Activated naive CD8-positive, alpha-beta T cell treated with anti-CD3 and anti-CD28 coated beads for 36 hours (primary cell): ENCODE measurements at places on chromosomes 7 and 10.

DNA sequence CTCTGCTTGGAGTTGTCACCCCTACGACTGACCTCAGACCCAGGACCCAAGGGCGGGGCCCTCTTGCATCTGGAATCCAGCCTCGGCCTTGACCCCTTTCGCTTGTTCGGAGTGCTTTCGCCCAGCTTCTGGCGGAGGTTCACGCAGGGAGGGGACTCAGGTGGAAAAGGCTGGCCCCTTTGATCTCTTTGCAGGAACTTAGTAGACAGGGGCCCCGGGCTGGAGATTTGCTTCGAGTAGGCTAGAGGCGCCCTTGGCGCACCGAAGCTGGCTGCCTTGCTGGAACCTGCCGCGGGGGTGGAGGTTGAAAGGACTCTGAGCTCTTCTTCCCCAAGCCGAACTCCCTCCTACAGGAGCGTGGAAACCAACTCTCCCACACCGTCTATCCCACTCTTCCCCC, 255.1 kb downstream of the OTUD1 start:
- peaks cover 19% of the 10 kb centered on the region for H3K4me1 ChIP-seq
- peak; percentile 18 for DNase-seq
- peak overlapping the region; percentile 63 for H3K4me3 ChIP-seq
- H3K27ac ChIP-seq = no peak overlapping the region
- peaks cover 2% of the 10 kb centered on the region for H3K36me3 ChIP-seq
- peaks cover 73% of the 10 kb centered on the region for H3K27me3 ChIP-seq

GRCh38 chr7:90552521-90552920, 43.6 kb upstream of the CDK14 start:
- H3K4me1 ChIP-seq = no peaks in the 10 kb centered on the region
- DNase-seq = no peak
- no peak overlapping the region for H3K4me3 ChIP-seq
- peaks cover 19% of the 10 kb centered on the region for H3K27me3 ChIP-seq
- H3K27ac ChIP-seq = no peak overlapping the region
- H3K36me3 ChIP-seq = no peaks in the 10 kb centered on the region

- no peak for DNase-seq
- no peaks in the 10 kb centered on the region for H3K36me3 ChIP-seq
- H3K27ac ChIP-seq = no peak overlapping the region
- H3K4me3 ChIP-seq = no peak overlapping the region
- no peaks in the 10 kb centered on the region for H3K4me1 ChIP-seq
- peaks cover 5% of the 10 kb centered on the region for H3K27me3 ChIP-seq
These were observed 23.4 kb downstream of the EBF3 start for GRCh38 chr10:129940617-129941198.

GRCh38 chr10:88794731-88795130, 7.8 kb upstream of the LIPM start:
- H3K36me3 ChIP-seq = peaks cover 2% of the 10 kb centered on the region
- no peak for DNase-seq
- H3K4me3 ChIP-seq = no peak overlapping the region
- H3K27me3 ChIP-seq = peaks cover 8% of the 10 kb centered on the region

- H3K27ac ChIP-seq = no peak overlapping the region
- no peaks in the 10 kb centered on the region for H3K4me1 ChIP-seq
- no peak for DNase-seq
- no peak overlapping the region for H3K4me3 ChIP-seq
- peaks cover 4% of the 10 kb centered on the region for H3K27me3 ChIP-seq
These were observed 82.1 kb upstream of the HPS1 start for GRCh38 chr10:98528805-98529183.

DNA sequence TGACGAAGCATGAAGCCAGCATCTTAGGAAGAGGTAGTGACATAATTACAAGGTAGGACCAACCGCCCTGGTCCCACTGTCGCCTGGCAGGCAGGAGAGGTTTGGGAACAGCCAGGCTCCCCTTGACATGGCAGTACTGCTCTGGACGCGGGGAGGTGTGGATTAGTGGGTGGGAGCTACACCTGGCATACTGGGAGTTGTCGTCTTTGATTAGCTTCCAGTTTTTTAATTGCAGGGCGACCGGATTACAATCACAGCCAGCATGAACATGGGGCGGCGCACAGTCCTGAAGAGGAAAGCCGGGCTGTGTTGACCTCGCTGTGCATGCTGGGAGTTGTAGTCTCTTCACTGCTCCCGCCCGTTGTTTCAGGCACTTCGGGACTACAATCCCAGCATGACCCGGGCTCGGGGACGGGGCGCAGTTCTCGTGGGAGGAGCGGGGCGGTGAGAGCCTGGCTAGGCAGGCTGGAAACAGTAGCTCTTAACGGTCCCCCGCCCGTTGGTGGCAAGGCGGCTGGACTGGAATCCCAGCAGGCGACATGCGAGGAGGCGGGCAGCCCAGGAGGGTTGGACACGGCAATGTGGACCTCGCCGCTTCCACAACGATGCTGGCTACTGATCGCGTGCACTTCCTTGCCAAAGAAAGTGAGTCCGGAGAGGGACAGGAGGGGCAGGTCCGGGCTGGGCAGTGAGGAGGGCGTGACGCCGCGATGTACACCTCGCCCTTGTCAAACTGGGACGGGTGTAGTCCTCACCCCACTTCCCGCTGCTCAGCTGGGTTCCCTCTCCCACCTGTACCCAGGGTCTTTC, 98.0 kb upstream of the ZNF722 start:
- peaks cover 22% of the 10 kb centered on the region for H3K36me3 ChIP-seq
- H3K4me1 ChIP-seq = peaks cover 2% of the 10 kb centered on the region
- H3K27me3 ChIP-seq = no peaks in the 10 kb centered on the region
- H3K4me3 ChIP-seq = peak overlapping the region; percentile 97
- peak; percentile 90 for DNase-seq
